Liver (tissue), 10 donors: ENCODE measurements at places on chromosomes 16 and 17. TPM values are rescaled to one million over a fixed set of nuclear protein-coding genes. Genes with fewer than 3 reads are reported as not detected.

TMEM238L gene
- not detected for total RNA-seq

DNA sequence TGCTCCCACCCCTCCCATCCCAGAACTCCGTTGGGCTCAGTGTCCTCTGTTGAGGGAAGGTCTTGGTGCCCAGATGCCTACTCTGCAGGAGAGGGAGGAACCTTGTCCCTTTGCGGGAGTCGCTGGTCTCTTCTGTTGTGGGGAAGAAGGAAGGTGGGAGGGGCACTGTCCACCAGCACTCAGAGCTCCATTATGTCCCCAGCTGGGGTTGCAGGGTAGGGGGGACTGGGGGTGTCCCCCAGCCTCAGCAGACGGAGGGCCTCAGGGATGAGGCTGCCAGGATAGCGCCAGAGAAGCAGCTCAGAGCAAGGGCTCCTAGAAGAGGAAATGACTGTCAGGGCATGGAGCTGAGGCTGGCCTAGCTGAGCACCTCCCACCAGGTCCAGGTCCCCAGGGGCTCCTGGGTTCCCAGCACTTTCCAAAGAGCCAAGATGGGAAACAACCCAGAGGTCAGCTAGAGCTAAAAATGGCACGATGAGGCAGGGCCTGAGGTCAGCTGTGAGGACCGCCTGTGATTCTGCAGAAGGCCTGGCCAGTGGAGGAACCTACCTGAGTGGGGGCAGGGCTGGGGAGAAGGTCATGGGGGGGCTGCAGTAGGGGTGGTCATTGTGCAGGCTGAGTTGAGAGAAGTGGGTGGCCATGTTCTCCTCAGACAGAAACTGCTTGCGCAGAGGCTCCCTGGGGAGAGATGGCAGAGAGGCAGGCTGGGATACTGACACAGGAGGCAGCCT, 893 bp downstream of the HCFC1R1 start:
- H3K4me1 ChIP-seq, result peaks cover 14% of the 10 kb centered on the region
- H3K27me3 ChIP-seq, result no peaks in the 10 kb centered on the region
- no peaks in the 10 kb centered on the region for H3K36me3 ChIP-seq
- H3K4me3 ChIP-seq, result no peak overlapping the region
- no peak for DNase-seq
- H3K27ac ChIP-seq, result peak overlapping the region; percentile 95

- no peaks in the 10 kb centered on the region for H3K27me3 ChIP-seq
- H3K4me1 ChIP-seq, result peaks cover 4% of the 10 kb centered on the region
- H3K27ac ChIP-seq, result no peak overlapping the region
- H3K4me3 ChIP-seq, result no peak overlapping the region
Measured at GRCh38 chr17:72125742-72126141, 4.9 kb downstream of the SOX9 start.

SRCIN1 gene
- 3.2 TPM for total RNA-seq

TPSB2 gene
- 0.67 TPM for total RNA-seq

DNA sequence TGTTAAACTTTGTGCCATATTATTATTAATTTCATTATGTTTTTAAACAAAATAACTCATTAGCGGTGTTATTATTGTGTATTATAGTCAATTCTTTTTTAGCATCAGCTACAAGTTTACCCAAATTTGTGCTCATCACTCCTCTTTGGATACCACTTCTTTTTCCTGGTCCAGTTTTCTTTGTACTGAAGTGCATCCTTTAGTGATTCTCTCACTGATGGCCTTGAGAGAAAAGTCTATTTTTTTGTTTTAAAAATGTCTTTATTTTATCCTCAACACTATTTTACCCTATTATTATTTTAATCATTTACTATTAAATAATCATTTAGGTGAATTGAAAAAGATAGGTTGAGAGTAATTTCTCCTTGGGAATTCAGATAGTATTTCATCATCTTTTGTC, 99.2 kb downstream of the RGS9 start:
- no peak overlapping the region for H3K27ac ChIP-seq
- H3K36me3 ChIP-seq, result no peaks in the 10 kb centered on the region
- H3K4me3 ChIP-seq, result no peak overlapping the region
- no peaks in the 10 kb centered on the region for H3K27me3 ChIP-seq

ICAM2 gene
- total RNA-seq, result 10.1 TPM

DNA sequence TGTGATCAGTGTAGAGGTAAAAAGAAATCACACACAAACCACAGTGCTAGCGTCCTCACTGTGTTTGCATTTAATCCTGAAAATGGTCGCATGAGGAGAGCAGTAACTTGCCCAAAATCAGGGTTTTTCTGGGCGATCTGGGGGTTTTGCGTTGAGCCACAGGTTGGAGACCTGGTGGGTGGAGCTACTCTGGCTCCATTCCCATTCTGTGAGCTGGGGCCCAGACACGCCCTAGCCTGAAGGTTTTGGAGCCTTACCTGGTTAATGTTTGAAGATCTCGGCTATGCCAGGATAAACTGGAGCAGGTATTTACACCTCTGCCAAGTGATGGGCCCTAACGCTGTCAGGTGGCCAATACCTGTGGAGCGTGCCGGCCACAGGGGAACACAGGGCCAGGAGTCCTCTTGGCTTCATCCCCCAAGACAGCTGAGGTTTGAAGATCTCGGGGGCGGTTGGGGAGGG, 48.4 kb downstream of the MPRIP start:
- H3K27ac ChIP-seq, result peak overlapping the region; percentile 5
- H3K4me1 ChIP-seq, result peaks cover 64% of the 10 kb centered on the region
- H3K4me3 ChIP-seq, result no peak overlapping the region
- DNase-seq, result no peak
- no peaks in the 10 kb centered on the region for H3K27me3 ChIP-seq

- no peaks in the 10 kb centered on the region for H3K27me3 ChIP-seq
- H3K4me3 ChIP-seq, result no peak overlapping the region
- no peaks in the 10 kb centered on the region for H3K36me3 ChIP-seq
Measured at GRCh38 chr16:17205279-17206211, 265.2 kb downstream of the XYLT1 start.

DNA sequence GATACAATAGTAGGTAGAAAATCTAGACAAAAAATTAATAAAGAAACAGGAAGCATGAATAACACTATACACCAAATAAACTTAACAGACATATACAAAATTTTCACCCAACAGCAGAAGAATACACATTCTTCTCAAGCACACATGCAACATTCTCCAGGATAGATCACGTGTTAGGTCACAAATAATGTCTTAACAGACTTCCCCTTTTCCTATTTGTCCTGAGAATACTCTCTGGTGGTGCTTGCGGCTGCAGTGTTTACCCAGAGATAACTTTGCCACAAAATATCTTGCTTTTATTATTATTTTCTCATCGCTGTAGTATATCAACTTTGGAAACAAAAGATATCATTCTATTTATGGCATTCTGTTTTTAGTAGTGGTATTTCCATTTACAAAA, 40.6 kb upstream of the ZNF267 start:
- H3K4me1 ChIP-seq, result no peaks in the 10 kb centered on the region
- H3K27me3 ChIP-seq, result no peaks in the 10 kb centered on the region
- no peak for DNase-seq
- H3K36me3 ChIP-seq, result no peaks in the 10 kb centered on the region
- no peak overlapping the region for H3K27ac ChIP-seq

GRCh38 chr17:76543826-76544545, 4.1 kb downstream of the PRCD start:
- no peaks in the 10 kb centered on the region for H3K27me3 ChIP-seq
- peaks cover 21% of the 10 kb centered on the region for H3K4me1 ChIP-seq
- no peak overlapping the region for H3K27ac ChIP-seq
- no peaks in the 10 kb centered on the region for H3K36me3 ChIP-seq

CAMTA2 gene
- 9.6 TPM for total RNA-seq

GRCh38 chr16:10402975-10403374, 17.1 kb downstream of the ATF7IP2 start:
- no peaks in the 10 kb centered on the region for H3K27me3 ChIP-seq
- H3K36me3 ChIP-seq, result no peaks in the 10 kb centered on the region
- H3K27ac ChIP-seq, result no peak overlapping the region
- no peak for DNase-seq
- no peaks in the 10 kb centered on the region for H3K4me1 ChIP-seq

DNA sequence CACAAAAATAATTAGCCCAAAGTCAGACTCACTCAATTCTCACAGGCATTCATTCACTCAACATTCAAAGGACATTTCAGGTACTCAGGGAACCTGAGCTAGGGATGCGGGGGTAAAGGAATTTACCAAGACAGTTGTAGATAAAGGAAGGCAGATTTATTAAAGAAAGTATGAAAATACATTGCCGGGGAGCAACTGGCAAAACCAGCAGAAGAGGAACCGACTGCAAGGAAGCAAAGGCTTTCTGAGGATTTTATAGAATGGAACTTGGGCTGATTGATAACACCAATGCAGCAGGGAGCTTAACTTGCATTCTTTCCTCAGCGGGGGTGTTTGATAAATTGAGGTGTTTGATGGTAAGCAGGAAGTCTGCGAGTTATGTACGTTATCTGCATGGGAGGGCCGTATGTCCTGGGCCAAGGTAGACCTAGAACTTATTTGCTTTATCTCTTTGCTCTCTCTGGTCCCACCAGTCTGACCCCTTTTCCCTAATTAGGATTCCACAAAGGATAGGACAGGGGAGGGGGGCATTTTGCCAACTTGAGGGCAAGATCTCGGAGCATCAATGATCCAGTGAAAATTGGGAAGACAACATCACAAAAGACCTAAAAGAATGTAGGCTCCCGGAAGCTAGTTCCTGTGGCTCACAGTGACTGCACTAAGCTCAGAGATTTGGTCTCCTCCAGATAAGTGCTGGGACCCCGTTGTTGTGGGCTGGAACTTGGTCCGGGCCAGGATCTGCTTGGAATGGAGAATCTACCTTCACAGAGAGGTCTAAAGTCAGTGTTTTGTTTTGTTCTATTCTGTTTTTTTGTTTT, 5.8 kb upstream of the MT3 start:
- no peaks in the 10 kb centered on the region for H3K4me1 ChIP-seq
- no peaks in the 10 kb centered on the region for H3K27me3 ChIP-seq
- no peak overlapping the region for H3K4me3 ChIP-seq
- H3K27ac ChIP-seq, result no peak overlapping the region

- no peak overlapping the region for H3K4me3 ChIP-seq
- no peak for DNase-seq
- H3K4me1 ChIP-seq, result no peaks in the 10 kb centered on the region
- no peaks in the 10 kb centered on the region for H3K27me3 ChIP-seq
Measured at GRCh38 chr16:74807052-74807646, 32.5 kb upstream of the FA2H start.

DNA sequence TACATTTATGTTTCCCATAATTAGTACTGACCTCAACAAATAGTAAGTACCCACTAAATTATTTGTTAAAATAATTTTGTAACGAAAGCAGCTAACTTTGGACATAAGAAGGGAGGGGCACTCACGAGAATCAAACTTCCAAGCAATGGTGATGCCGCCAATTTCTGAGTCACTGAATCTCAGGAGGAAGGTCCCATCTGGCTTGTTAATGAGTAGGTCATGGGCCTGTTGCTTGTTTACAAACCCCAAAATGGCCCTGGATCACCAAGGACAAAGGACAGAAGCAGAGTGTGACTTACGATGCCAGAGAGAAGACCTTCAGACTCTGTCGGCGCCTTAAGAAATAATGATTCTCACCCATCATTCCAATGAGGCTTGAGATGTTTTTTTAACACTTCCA, 15.8 kb upstream of the GHDC start:
- H3K27ac ChIP-seq, result no peak overlapping the region
- H3K4me3 ChIP-seq, result no peak overlapping the region
- H3K4me1 ChIP-seq, result no peaks in the 10 kb centered on the region
- no peak for DNase-seq

CCDC144A gene
- total RNA-seq, result 4.9 TPM

CUEDC1 gene
- 2.6 TPM for total RNA-seq

DNA sequence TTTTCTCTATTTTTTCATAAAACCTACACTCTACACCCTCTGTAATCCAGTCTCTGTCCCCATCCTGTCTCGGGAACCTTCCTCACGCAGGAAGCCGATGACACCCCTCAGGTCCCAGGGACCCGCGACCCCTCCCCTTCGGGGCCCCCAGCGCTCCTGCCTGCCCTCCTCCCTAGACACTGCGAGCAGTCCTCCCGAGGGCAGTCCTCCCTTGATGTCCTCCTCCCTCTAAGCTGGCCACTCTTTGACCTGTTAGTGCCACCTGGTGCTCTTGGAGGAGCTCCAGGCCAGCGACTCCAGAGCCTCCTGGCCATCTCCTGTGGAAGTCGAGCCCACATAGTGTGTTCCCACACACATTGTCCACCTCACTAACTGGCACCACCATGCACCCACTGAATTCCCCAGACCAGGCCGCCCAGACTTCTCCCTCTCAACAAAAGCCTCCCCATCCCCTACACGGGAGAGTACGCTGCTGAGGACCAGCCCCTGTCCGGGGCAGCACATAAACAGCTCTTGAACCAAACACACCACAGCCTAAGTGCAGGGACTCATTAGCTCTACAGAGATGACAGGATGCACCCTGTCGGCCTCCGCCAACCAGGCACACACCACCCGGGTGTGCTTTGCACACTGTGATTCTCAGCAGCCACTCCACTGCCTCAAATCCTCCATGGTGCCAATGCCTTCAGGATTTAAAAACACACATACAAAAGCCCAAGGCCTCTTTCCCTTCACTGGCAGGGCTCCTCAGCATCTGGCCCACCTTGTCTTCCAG, 9.3 kb downstream of the OSBPL7 start:
- H3K4me3 ChIP-seq, result no peak overlapping the region
- H3K27me3 ChIP-seq, result no peaks in the 10 kb centered on the region
- H3K27ac ChIP-seq, result no peak overlapping the region

GRCh38 chr17:53543472-53543871, 279.3 kb upstream of the KIF2B start:
- H3K27me3 ChIP-seq, result no peaks in the 10 kb centered on the region
- no peak for DNase-seq
- H3K4me3 ChIP-seq, result no peak overlapping the region
- H3K27ac ChIP-seq, result no peak overlapping the region

DNA sequence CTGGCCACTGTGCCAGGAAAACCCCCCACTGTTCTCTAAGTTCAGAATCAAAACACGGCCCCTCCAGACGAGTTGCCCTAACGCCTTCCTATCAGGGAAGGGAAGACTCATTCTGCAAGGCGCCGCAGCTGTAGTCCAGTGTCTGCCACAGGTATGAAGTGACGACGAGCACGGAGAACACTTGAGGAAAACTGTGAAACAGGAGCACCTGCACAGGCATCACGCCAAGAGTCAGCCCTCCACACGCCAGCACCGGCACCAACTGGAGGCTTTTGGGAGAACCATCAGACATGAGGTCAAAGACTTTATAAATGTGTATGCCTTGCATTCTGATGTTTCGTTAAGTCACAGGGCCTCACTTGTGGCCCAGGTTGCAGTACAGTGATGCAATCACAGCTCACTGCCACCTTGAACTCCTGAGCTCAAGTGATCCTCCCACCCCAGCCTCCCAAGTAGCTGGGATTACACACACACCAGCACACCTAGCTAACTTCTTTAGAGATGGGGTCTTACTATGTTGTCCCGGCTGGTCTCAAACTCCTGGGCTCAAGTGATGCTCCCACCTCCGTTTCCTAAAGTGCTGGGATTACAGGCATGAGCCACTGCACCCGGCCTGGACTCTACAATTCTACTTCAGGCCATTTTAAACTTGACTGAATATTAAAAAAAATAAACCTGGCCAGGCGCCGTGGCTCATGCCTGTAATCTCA, 22.9 kb downstream of the KLHDC4 start:
- H3K4me3 ChIP-seq, result no peak overlapping the region
- H3K4me1 ChIP-seq, result no peaks in the 10 kb centered on the region
- no peaks in the 10 kb centered on the region for H3K27me3 ChIP-seq
- H3K36me3 ChIP-seq, result peaks cover 6% of the 10 kb centered on the region
- DNase-seq, result no peak

MYH8 gene
- 0.14 TPM for total RNA-seq
